ENCODE measurements at places on chromosomes 2 and 18.

DNA sequence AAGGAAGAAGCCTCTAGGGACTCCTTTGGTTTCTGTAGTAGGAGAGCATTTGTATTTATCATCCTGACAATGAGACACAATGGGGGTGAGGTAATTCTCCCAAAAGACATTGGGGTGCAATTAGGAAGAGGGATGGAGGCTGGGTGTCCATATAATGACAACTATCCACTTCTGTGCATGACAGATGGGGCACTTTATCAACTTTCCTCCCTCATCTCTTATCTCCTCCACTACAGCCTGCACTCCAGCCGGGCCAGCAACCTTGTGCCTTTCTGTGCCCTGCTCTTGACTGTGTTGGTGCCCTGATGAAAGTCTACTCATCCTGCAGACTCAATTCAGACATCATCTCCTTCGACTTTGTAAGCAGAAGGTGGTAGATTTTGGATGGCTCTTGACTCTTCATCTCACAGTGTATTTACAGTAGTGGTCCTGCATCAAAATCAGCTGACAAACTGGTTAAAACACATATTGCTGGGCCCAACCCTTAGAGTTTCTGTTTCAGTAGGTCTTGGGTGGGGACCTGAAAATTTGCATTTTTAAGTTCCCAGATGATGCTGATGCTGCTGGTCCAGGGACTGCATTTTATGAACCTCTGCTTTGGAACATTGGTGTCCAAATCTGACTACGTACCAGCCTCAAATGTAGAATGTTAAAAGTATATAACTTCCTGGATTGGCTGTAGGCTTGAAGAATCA lies 40.8 kb upstream of the CFAP36 start:
- no peak for DNase-seq

DNA sequence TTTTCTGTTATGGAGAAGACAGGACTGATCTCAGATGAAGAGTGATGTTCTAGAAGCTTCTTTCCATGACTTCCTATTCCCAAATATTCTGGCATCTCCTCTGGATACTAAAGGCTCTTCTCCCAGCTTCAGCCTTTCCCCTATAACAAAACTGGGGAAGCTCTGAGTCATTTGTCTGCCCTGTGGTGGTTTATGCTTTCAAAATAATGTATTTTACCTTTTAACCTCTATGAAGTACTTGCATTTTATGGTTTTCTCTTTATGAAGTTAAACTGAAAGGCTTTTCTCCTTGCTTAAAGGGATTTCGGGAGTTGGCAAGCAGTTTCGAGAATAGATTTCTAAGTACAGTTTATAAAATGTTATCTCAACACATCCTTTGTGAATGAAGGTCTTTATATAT lies 104.4 kb downstream of the TANC1 start:
- no peak for DNase-seq

DNA sequence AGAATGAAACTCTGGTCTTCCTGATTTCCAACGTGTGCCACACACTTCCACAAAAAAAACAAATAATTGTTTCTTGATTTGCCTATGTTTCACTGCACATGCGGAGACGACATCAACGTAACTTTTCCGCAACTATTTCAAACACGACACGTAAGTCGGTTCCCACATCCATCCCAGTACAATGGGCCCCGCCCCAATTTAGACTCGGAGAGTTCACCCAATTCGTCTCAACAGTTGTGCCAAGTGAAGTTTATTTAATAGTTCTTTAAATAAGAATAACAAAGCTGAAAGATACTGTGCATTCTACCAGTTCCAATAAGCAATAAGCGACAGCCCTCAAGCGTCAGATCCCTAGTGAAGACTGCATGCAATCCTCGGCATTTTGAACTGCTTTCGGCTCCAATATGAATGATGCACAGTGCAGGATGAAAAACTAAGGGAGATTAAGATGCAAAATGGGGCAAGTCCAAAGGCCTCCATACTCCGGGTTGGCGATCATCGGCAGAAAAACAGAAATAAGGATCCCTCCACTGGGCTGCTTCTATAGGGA lies 664 bp downstream of the CCT4 start:
- no peak for DNase-seq

DNA sequence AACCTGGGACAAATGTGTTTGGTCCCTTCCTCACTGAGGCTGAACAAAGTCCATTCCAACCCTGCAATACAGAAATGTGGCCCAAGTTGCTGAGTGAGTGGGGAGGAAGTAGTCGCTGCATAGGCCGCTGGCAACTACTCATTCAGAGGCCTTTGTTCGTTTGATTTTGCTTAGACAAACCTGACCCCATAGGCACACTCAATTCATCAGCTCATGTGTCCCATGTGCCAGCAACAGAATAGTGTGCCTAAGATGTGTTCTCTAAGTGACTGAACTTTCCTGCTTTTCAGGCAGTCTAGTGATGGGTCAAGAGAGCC lies 23.0 kb downstream of the PTPN18 start:
- no peak for DNase-seq

DNA sequence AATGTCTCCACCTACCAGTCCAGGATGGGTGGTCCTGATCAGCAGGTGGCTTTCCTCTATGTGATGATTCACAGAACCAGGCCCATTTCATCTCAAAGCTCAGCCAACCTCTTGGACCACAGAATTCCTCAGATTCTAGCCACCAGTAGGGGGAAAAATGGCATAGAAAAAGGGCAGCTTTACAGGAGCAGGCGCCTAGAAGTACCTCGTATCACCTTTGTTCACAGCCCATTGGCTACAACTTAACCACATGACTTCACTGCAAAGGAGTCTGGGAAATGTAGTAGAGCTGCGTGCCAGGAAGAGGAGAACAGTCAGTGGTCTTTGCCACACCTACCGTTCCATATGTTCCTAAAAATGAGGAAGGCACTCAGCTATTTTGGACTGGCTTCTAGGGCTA lies 62.8 kb upstream of the DTNA start:
- no peak for DNase-seq

GRCh38 chr2:113940891-113941290 lies 51.0 kb downstream of the ACTR3 start:
- no peak for DNase-seq

- no peak for DNase-seq
Observed at GRCh38 chr2:224259831-224260230, 142.1 kb downstream of the FAM124B start.

GRCh38 chr2:218369330-218369729 lies 12.7 kb downstream of the CATIP start:
- no peak for DNase-seq

- DNase-seq, result no peak
Observed at GRCh38 chr18:31973929-31974546, 31.1 kb upstream of the TRAPPC8 start.

GRCh38 chr2:145741181-145741580 lies 1221.3 kb upstream of the ZEB2 start:
- no peak for DNase-seq

DNA sequence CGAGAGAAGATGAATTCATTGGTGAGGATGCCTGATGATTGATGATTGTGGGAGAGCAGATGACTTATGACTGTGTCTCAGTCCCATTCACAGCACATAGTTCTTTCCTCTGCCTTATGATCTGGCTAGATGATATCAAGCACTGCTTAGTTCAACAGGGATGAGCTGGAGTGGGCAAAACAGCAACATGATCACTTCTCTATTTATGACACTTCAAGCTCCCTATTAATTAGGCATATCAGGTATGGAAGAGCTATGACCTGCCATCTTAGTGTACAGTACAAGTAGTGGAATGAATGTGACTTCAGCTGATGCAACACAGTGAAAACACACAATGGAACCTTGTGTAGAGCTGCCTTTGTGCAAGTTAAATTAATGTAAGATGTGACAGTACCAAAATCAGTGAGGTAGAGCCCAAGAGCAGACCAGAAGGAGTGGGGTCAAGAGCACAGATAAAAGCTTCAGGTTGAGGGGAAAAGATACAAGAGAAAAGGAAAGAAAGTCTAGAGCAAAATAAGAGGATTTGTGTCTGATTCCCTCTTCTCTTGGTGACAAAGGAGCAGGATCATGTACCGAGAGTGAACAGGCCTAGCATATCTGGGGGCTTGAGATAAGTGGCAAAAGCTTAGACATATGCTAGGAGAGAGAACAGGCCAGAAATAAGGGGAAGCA lies 93.0 kb upstream of the MYO3B start:
- DNase-seq, result no peak

GRCh38 chr2:151638191-151638933 lies 95.9 kb downstream of the NEB start:
- no peak for DNase-seq

GRCh38 chr2:41782306-41783158 lies 265.3 kb upstream of the PKDCC start:
- DNase-seq, result no peak

GRCh38 chr2:142445551-142446072 lies 314.8 kb upstream of the LRP1B start:
- DNase-seq, result no peak

GRCh38 chr2:208890486-208890885 lies 483.9 kb downstream of the PTH2R start:
- no peak for DNase-seq

- DNase-seq, result no peak
Observed at GRCh38 chr2:168217920-168218319, 29.5 kb downstream of the STK39 start.

GRCh38 chr2:150475479-150476250 lies 11.8 kb downstream of the RND3 start:
- no peak for DNase-seq

DNA sequence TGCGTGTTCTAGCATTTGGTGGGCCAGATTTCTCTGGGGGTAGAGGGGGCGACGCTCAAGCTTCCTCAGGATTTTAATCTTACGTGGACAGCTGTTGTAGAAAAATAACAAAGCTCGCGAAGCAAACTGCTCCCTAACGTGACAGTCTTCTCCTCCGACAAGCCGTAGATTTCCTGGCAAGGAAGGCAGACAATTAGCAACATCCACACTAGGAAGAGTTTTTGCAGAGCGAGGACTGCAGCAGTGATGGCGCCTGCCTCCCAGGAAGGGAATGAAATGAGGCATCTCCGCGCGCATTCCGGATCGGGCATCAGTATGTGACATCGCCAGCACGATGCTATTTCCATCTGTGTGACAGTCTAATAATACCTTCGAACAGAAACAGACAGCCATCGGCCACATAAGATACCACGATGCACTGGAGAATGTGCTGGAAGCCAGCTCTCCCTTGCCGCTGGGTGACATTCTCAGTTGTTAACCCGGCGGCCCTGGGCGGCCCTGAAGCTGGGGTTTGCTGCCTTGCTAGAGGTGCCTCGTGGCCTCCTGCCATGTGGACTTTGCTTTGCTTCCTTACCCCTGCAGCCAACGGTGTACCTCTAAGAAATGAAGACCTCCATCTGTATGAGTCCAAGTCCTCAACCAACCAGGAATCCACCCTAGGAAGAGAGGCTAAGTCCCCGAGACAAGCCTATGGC lies 101.8 kb upstream of the AGAP1 start:
- no peak for DNase-seq

DNA sequence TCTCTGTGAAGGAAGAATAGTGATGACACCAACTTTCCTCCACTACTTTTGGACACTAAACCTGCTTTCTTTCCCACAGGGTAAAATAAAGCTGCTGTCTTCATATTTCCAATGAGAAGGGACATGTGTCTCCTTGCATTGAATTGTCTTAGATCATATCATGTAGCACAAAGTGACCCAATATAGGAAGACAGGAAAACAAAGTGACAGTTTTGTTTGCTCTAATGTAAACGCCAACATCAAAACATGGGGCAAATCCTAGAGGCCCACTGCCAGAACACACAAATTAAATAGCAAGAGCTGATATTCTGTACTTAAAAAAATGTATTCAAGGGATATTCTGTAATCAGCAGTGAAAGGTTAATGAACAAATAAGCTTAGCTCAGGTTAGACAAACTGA lies 36.1 kb downstream of the ARHGAP15 start:
- no peak for DNase-seq

DNA sequence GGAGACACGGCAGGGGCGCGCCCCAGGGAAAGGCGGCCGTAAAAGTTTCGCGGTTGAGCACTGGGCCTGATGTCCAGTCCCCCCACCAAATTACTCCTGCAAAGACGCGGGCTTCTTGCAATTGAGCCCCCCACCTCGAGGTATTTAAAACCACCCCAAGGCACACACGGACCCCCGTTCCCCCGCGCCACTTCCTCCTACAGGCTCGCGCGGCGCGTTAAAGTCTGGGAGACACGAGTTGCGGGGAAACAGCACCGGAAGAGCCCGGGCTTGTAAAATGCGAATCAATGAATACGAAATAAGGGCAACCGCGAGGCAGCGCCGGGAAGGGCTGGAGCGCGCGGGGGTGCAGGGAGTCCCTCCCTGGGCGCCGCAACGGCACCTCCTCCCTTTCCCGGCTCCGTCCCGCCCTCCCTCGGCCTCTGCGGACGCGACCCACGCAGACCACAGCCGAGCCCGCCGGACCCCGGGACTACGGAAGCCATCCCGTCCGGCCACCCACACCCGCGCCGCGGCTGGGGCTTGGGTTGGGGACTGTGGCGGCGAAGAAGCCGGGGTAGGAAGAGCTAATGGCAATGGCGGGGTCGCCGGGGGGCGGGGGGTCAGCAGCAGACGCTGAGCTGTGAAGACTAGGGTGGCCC lies 918 bp upstream of the NETO1 start:
- no peak for DNase-seq

DNA sequence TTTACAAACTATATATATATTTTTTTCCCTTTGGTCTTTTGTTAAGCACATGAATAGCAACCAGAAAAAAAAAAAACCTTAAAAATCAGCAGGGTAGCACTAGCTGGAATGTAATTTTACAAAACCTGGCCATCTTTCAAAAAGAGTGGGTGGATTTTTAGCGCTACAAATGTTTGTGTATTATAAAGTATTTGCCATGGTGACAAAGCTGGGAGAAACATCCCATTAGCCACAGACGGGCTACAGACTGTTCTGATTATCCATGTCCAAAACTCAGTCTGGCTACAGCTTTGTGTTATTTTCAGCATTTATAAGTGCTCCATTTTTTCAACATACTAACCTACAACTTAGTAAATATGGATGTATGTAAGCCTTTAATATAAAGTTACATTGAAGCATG lies 249.5 kb upstream of the TANK start:
- no peak for DNase-seq

DNA sequence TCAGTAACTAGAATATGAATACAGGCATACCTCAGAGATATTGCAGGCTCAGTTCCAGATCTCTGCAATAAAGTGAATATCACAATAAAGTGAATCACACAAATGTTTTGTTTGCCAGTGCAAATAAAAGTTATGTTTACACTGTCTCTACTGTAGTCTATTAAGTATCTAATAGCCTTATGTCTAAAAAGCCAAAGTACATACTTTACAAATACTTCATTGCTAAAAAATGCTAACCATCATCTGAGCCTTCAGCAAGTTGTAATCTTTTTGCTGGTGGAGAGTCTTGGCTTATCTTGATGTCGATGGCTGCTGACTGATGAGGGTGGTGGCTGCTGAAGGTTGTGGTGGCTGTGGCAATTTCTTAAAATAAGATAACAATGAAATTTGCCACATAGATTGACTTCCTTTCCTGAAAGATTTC lies 159.4 kb downstream of the MYO1B start:
- no peak for DNase-seq

GRCh38 chr2:44553456-44553855 lies 191.7 kb downstream of the CAMKMT start:
- DNase-seq, result no peak

- no peak for DNase-seq
Observed at GRCh38 chr18:27382567-27383216, 197.6 kb upstream of the CHST9 start.

All from stimulated activated CD8-positive, alpha-beta memory T cell treated with anti-CD3 and anti-CD28 coated beads, Interleukin-2, amount 100 ng/mL, for 1 hour (primary cell).